ENCODE measurements at places on chromosomes 2 and 18.

GRCh38 chr2:173764094-173764493 is 201.1 kb downstream of the SP3 start:
- no peak for DNase-seq

DNA sequence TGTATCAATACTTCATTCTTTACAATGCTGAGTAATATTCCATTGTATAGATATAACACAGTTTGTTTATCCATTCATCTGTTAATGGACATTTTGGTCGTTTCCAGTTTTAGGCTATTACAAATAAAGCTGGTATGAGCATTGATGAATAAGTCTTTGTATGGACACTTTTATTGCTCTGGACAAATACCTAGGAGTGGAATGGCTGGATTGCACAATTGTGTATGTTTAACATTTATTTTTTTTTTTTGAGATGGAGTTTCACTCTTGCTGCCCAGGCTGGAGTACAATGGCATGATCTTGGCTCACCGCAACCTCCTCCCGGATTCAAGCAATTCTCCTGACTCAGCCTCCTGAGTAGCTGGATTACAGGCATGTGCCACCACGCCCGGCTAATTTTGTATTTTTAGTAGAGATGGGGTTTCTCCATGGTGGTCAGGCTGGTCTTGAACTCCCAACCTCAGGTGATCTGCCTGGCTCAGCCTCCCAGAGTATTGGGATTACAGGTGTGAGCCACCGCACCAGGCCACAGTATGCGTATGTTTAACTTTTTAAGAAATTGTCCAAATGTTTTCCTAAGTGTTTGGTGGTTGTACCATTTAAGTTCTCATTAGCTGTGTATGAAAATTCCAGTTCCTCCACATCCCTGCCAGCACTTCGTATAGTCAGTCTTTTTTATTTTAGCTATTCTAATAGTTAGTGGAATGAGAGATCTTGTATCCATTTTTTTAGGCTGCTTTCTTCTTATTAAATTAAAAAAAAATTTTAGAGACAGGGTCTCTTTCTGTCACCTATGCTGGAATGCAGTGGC is 194.9 kb upstream of the HAAO start:
- no peak for DNase-seq

DNA sequence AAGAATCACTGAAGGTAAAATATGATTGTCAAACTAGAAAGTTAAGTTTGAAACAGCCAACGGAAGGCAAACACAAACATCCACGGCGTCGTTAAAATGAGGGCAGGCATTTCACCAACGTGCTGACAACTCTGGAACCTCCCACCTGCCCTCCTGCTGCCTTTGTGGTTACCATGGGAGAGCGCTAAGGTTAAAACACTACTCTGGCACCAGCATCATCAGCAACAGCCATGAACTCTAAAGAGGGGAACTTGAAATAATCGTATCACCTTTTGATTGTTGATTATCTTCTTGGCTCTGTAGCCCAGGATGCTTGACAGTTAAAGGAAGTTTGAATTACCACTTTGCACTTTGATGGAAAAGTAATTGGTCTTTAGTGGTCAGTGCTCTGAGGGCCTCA is 34.7 kb downstream of the CYB5A start:
- no peak for DNase-seq

DNA sequence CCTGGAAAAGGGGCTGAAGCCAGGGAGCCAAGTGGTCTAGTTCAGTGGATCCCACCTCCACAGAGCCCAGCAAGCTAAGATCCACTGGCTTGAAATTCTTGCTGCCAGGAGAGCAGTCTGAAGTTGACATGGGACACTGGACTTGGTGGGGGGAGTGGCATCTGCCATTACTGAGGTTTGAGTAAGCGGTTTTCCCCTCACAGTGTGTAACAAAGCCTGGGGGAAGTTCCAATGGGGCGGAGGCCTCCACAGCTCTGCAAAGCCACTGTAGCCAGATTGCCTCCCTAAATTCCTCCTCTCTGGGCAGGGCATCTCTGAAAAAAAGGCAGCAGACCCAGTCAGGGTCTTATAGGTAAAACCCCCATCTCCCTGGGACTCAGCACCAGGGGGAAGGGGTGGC is 144.4 kb downstream of the PTPRM start:
- DNase-seq: no peak

DNA sequence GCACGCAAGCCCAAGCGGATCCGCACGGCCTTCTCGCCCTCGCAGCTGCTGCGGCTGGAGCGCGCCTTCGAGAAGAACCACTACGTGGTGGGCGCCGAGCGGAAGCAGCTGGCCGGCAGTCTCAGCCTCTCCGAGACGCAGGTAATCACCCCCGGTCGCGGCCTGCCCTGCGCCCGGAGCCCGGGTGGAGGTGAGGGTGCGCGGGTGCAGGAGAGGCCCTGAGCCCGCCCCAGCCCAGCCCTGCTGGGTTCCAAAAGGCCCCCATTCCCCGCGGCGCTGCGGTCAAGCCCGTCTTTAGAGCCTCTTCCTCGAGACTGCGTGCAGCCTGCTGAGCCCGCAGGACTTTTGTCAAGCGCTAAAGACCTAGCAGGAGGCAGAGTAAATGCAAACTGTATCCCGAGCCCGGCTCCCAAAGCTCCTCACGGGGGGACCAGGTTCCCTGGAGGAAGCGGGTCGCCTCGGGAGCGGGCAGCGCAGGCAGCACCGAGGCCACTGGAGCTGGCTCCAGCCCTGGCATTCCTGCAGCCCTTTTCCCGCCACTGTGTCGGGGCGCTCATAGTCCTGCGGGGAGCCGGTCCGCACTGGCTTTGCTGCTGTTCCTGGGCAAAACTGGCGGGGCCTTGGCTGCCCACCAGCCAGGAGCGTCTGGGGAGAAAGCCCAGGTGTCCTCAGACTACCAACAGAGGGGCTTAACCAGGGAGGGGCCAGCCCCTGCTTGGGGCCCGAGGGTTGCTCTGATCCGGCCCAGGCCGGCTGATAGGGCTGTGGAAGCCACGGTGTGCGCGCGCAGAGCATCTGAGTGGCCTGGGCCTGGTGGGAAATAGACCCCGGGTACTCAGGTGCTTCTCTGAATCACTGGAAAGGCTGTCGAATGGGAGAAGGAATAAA is 7.3 kb downstream of the EMX1 start:
- no peak for DNase-seq

GRCh38 chr2:219968685-219969345 is 341.4 kb downstream of the SLC4A3 start:
- no peak for DNase-seq

DNA sequence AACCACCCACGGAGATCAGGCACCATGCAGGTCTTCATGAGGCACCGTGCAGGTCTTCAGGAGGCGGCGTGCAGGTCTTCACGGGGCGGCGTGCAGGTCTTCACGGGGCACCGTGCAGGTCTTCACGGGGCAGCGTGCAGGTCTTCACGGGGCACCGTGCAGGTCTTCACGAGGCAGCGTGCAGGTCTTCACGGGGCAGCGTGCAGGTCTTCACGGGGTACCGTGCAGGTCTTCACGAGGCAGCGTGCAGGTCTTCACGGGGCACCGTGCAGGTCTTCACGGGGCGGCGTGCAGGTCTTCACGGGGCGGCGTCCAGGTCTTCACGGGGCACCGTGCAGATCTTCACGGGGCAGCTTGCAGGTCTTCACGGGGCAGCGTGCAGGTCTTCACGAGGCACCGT is 350.4 kb upstream of the PKDCC start:
- no peak for DNase-seq

DNA sequence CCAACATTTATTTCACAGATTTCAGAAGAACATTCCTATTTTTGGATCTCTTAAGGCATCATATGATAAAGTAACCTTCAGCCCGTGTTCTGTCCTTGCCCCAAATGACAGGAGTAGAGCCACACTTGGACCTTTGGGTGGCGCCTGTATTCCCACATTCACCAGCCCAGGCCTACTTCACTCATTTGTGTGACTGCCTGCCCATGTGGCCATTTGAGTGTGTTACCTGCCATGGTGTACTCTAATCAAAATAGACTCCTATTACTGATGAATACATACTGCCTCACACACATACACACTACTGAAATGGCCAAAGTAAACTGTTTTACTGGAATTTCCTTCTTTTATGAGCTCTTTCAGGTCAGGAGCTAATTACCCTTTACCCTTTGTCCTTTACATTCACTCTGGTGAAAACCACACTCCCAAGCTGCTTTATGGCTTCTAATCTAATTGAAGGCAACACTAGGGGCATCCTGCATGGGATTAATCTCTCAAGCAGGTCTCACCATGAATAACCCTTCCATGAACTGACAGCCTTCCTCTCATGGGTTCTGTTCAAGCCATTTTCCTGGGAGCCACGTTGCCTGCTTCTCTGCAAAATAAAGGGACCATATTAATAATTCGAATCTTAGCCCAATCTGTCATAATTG is 271.0 kb upstream of the GALNT5 start:
- DNase-seq: no peak

- no peak for DNase-seq
Observed at GRCh38 chr18:28514699-28515098, 337.8 kb upstream of the CDH2 start.

- no peak for DNase-seq
Observed at GRCh38 chr2:55097461-55098410, 47.5 kb upstream of the RTN4 start.

DNA sequence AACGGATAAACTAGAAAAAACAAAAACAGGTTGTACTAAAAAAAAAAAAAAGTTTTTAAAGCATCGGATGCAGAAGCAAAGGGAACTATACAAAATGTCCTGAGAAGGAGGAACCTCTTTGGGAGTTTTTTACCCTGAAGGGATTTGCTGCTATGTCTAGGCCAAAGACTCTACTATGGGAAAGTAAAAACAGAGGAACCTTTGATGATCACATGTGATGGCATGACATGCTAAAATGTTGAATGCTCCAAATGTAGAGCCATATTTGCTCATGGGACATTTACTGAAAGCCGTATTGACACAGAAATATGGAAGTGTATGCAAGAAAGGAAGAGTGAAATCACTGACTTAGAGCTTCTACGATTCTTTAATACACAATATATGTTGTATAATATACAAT is 992.0 kb upstream of the ZEB2 start:
- no peak for DNase-seq

GRCh38 chr2:170806548-170806947 is 10.1 kb upstream of the GAD1 start:
- no peak for DNase-seq

DNA sequence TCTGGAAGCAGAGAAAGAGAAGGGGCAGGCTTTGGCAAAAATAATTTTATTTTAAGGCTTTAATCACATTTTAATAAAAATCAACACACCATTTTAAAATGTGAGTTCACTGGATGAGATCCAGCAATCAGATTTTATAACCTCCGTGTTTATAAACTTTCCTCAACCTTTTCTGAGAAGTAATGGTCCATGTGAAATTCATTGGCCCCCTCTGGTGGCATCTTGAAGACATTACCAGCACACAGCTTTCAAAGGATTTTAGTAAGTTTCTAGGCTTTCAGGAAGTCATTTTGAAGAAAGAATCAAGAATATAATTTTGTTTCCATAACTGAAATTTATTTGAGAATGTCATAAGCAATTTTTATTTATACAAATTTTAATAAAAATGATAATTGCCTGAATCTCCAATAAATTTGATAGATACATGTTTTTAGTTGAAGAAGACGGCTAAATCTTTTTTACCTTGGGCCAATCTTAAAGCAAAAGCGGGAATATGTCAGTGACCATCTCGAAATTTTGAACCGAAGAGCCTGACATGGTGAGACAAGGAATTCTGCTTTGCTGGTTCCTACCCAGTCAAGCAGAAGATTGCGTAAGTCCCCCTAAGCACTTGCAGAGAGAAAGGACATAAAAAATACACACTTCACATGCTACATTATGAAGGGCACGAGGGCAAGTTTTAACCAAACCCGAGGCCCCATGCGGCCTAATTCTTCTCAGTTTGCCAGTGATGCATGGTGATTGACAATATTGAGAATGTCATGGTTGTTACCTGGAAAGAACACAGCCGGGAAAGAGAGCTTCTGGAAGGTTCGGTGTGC is 128.4 kb upstream of the CBLN2 start:
- peak; percentile 2 for DNase-seq

- DNase-seq: no peak
Observed at GRCh38 chr2:62474176-62474575, 31.8 kb downstream of the TMEM17 start.

- no peak for DNase-seq
Observed at GRCh38 chr2:65267008-65267407, 39.4 kb downstream of the ACTR2 start.

DNA sequence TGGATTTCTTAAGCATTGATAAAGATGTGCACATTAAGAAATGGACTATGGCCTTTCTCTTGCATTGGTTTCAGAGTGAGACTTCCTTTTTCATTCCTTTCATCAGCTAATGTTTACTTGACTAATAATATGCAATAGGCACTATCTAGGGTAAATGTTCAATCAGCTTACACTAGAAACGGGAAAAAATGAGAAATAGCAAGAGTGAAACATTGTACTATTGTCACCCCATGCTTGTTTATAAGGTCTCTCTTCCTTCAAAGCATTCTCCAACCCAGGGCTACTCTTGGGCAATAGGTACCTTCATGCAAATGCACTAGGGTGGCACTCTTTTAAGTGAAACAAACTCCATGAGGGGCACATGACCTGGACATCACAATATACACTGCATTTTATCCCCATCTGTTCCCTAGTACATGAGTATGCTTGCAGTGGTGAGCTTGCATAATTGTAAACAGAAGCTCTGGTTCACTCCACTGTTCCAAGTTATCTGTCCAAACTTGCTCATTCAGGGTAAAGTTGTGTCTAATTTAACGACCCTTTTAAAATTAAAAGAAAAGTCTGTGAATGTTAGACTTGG is 402.3 kb downstream of the ERBB4 start:
- DNase-seq: no peak

DNA sequence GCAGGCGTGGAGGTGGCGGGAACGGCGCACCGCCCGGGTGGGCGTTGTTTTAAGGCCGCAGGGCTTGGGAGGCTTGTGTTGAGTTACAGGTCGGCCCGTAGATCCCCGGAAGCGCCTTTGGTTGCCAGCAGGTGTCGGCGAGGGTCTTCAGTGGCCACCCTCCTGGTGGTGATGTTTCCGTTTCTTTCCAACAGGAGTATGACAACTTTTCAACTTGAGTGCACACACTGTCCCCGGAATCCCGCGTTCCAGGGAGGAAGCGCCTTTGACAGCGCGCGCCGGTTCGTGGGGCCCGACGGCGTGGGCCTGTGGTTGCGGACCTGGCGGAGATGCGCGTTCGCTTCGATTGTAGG is 1.0 kb upstream of the HDAC4 start:
- no peak for DNase-seq

DNA sequence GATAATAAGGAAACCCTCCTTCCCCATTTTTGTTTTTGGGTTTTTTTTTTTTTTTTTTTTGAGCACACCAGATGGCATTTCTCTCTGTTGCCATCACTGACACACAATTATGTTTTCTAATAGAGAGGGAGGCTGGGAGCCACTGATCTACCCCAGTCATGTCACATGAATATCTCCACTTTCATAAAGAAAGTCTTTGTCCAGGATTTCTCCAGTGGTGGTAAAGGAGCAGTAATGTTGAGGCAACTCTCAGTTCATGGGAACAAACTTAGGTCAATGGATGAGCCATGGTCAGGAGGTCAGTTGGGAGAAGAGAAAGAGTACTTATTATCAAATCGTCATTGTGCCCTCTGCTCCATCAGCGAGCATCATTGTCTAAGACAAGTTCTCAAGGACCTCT is 603.7 kb downstream of the ARHGAP15 start:
- DNase-seq: no peak

Data from CD4-positive, alpha-beta T cell treated with Interleukin-1 beta for 1 hour (primary cell).